Epithelial cell of umbilical artery (primary cell): ENCODE measurements at places on chromosomes 11 and 22. TPM values are rescaled to one million over a fixed set of nuclear protein-coding genes. Genes with fewer than 3 reads are reported as not detected.

The OR2AT4 gene
- total RNA-seq, result not detected in 2 replicates

The TREH gene
- total RNA-seq, result under 0.01 TPM in 1 of 2 replicates, not detected in the other

The ACTN3 gene
- total RNA-seq, result under 0.01 and 0.30 TPM in 2 replicates

The OR52E6 gene
- total RNA-seq, result not detected in 2 replicates

The UPK3A gene
- not detected in 2 replicates for total RNA-seq

The TTC36 gene
- total RNA-seq, result 0.65 TPM in 1 of 2 replicates, not detected in the other

The SAA1 gene
- not detected in 2 replicates for total RNA-seq

The DERL3 gene
- 0.32 and 0.46 TPM in 2 replicates for total RNA-seq

The EWSR1 gene
- 162 and 165 TPM in 2 replicates for total RNA-seq

The AHNAK gene
- 274 and 293 TPM in 2 replicates for total RNA-seq

The APOC3 gene
- total RNA-seq, result not detected in 2 replicates

The OR2AG2 gene
- under 0.01 and 0.15 TPM in 2 replicates for total RNA-seq

The PITPNM1 gene
- 14.3 and 16.9 TPM in 2 replicates for total RNA-seq

The SCGB1D2 gene
- not detected in 2 replicates for total RNA-seq

The SLC22A8 gene
- total RNA-seq, result not detected in 2 replicates

The KCNQ1 gene
- 0.32 TPM in 1 of 2 replicates, not detected in the other for total RNA-seq

The OTOG gene
- not detected in 2 replicates for total RNA-seq

The RIMBP3C gene
- under 0.01 TPM in 2 replicates for total RNA-seq

The CSNK2A3 gene
- total RNA-seq, result 1.5 and 1.9 TPM in 2 replicates

The TCIRG1 gene
- 56.2 and 72.3 TPM in 2 replicates for total RNA-seq

The P2RX6 gene
- under 0.01 and 0.30 TPM in 2 replicates for total RNA-seq
